Caki2 (cell line): ENCODE measurements at places on chromosomes 7 and 10.
A peak's percentile ranks its signal among the peaks of the same experiment; 100 is the strongest.

DNA sequence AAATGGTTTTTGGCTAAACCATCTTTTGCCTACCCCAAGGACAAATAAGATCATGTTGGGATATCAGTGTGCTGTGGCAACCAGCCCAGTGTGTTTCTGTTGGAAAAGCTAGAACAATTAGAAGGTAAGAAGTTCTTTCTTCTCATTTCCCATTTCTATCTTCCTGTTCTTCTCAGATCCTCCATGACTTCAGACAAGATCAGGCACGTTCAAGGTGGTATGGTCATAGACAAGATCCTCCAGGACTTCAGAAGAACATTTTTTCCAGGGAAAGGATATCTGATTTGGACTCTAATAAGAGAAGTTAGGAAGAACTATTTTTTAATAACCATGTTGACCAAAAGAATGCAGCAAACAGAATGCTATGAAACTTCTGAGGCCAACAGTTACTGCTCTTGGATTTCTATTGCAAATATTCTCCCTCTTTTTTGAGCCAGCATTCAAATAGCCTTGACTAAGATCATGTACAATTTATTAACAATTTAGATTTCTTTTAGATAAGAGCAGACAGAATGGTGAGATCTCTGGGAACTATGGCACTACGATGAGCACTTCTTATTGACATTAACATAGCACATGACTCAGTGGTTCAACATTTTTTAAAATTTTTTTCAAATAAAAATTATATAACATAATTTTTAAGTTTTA is 15.9 kb downstream of the HYCC1 start:
- no peak for DNase-seq

DNA sequence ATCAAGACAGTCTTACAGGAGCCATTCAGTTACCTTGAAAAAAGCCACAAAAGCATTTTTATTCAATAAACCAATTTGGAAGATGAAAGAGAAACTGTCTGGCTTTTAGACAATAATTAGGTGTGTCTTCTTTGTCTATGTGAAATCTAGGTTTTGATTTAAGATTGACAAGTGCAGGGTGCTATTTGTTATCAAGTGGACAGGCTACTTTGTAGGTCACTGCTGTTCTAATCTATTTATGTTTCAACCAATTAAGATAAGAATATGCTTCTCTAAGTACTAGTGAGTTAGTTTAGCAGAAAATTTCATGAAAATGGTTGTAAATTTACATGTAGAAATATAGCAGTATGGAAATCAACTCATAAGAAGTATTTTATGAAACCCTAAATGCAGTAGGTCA is 177.5 kb downstream of the CACNA2D1 start:
- no peak for DNase-seq

DNA sequence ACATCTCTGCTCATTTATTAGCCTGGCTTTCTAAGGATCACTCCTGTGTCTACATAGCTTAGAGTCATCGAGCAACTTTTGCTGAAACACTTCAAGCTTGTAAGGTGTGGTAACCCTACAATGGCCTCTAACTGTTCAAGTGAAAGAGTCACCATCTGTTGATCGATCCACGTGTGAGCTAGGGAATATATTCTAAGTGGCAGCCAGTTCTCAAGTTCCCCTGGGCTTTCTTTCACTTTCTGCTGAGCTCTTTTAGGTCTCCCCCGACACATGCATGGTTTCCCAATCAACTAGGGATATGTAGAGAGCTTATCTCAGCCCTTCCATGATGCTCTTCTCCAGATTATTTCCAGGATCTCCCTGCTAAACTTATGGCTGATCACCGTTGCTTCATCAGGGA is 15.5 kb downstream of the AOAH start:
- DNase-seq: no peak

DNA sequence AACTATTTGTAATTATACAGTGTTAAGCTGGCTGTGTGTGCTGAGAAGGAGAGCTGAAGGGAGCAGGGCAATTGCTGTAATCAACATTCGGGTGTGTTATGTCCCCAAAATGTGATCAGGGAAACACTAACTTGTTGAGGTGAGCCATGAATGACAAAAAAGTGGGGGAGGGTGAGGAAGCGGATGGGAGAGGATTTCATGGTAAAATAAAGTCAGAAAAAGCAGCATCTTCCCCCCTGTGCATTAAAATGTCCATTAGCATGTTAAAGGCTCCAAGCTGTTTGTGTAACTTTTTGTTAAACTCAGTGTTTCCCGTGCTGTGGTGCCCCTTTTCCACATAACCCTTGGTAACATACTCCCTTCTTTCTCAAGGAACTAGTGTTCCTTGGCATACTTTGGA is 84.9 kb downstream of the ARID5B start:
- no peak for DNase-seq

DNA sequence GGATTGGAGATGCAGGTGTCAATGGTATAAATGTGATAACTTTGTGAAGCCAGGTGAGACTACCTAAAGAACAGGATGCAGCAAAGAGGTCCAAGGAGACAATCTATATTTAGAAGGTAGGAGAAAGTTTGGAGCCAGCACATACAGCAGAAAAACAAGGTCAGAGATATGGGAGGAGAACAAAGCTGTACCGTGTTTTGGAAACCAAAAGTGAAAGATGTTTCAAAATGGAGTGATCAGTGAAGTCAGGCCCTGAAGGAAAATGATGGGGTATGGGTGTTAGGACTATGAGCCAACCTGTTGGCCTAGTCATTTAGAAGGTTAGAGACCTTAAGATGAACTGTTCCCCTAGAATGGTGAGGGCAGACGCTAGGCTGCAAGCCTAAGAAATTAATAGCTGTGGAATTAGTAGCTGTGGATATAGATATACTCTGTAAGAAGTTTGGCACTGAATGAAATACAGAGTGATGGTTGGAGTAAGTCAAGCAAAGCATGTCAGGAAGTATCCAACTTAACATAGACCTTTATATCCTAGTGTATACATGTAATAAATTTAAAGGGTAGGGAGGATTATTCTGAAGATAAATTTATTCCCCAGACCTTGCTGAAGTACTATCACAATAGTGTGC is 149.8 kb upstream of the WNT16 start:
- no peak for DNase-seq

DNA sequence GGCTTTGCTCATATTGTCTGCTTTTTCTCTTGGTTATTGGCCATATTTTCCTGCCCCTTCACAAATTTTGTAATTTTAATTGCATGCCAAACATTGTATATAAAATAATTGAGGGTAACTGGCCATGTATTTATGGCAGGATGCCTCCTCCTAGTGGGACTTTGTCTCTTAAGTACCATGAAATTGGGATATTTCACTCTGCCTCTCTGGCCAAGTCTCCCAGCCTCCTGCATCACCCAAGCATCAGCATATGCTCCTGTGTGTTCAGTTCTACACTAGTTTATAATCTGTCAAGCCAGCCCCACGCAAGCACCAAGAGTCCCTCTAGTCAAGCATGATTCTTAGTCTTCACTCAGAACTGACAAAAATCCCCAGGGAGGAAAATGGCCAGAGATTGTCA is 44.2 kb upstream of the FHIP2A start:
- DNase-seq: no peak

DNA sequence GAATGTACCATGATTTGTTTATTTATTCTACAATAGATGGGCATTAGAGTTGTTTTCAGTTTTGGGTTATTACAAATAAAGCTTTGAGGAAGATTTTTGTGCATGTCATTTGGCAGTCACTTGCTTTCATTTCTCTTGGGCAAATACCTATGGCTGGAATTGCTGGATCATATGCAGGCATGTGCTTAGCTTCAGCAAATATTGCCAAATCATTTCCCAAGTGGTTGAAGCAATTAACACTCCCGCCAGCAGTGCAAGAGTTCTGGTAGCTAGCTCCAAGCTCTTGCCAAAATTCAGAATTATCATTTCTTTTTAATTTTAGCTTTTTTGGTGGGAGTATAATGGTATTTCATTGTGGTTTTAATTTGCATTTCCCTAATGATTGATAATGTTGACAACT is 32.9 kb upstream of the PCBD1 start:
- DNase-seq: no peak

DNA sequence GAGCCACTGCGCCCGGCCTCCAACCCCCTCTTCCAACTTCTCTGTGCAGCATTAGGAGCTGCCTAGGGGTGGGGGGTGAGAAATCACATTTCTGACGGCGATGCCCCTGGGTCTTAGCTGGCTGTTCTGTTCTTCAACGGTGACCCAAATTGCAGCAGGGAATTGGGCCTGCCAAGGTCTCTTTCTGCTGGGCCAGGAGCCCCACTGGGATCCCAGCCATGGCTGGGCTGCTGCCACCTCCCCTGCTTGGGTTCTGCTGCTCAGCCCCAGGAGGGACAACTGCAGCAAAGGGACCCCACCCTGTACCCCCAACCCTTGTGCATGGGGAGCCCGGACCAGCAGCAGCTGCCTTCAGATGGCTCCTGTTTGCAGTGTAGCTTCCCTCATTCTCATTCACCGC is 43.7 kb upstream of the GNA12 start:
- no peak for DNase-seq

DNA sequence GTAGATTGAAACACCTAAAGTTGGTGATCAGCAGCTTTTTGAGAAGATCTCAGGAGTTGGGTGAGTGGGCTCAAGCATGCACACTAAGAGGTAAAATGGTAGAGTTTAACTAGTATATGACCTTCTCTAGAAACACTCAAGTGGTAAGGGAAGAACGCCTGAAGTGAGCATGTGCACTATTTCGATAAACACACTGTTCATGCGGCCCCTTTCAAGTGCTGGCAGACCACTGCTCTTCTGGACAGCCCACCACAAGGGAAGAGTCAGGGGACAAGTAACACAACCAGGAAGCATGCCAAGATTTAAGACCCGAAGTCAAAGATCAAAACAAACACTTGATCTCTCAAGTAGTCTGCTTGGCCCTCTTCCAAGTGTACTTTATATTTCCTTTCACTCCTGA is 519.5 kb upstream of the ZWINT start:
- no peak for DNase-seq

- peak; percentile 10 for DNase-seq
These were observed 179.1 kb downstream of the SFMBT2 start for GRCh38 chr10:7231509-7232414.

- no peak for DNase-seq
These were observed 18.5 kb downstream of the ABRAXAS2 start for GRCh38 chr10:124820121-124820520.

GRCh38 chr7:556291-556826 is 36.7 kb upstream of the PDGFA start:
- DNase-seq: no peak

- DNase-seq: no peak
These were observed 290.2 kb upstream of the SP4 start for GRCh38 chr7:21137640-21138039.

DNA sequence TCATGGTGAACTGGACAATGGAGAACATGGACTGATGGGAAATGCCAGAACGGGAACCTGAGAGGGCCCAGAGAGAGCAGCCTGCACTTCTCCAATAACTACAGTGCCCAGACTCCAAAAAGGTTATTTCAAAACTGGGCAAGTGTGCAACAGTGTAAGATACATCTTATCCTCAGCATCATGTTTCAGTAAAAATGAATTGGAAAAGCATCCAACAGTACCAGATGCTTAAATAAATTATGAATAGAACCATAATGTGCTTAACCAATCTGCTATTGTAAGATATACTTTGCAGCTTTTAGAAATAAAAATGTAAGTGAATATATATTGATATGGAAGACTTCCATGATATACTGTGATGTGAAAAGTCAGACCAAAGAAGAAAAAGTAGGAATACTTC is 303.3 kb downstream of the GRID1 start:
- no peak for DNase-seq

DNA sequence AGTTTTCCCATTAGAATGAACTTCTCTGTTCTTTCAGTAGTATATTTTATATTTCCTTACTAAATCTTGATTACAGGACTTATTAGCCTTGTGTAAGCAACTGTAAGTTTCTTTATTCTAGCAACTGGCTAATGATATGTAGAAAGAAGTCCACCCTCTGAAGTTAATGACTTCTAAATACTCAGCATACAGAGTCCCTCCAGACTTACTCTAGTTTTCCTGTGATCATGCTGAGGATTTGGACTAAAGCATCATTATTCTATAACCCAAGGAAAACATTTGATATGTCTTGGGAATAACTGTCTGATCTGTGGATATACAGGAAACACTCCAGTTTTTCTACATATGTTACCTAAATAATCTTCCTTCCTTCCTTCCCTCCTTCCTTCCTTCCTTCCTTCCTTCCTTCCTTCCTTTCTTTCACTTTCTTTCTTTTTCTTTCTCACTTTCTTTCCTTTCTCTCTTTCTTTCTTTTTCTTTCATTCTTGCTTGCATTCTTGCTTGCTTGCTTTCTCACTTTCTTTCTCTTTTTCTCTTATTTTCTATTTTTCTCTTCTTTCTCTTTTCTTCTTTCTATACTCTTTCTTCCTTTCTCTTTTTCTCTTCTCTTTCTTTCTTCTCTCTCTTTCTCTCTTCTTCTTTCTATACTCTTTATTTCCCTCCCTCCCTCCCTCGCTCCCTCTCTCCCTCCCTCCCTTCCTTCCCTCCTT is 297.6 kb upstream of the MTPN start:
- no peak for DNase-seq
